H9 (cell line): ENCODE measurements at places on chromosomes 12 and 14. TPM values are rescaled to one million over a fixed set of nuclear protein-coding genes. Genes with fewer than 3 reads are reported as not detected.
A peak's percentile ranks its signal among the peaks of the same experiment; 100 is the strongest.

- no peak for DNase-seq
Measured at GRCh38 chr14:103818870-103819269, 28.5 kb downstream of the PPP1R13B start.

GRCh38 chr12:128191380-128191779 is 75.6 kb upstream of the TMEM132C start:
- DNase-seq: peak; percentile 49

RAD9B gene
- 0.22 TPM in 1 of 2 replicates, not detected in the other for total RNA-seq

GRCh38 chr12:31832740-31833729 is 104.2 kb upstream of the AMN1 start:
- no peak for DNase-seq

IAPP gene
- total RNA-seq: not detected in 2 replicates

DNA sequence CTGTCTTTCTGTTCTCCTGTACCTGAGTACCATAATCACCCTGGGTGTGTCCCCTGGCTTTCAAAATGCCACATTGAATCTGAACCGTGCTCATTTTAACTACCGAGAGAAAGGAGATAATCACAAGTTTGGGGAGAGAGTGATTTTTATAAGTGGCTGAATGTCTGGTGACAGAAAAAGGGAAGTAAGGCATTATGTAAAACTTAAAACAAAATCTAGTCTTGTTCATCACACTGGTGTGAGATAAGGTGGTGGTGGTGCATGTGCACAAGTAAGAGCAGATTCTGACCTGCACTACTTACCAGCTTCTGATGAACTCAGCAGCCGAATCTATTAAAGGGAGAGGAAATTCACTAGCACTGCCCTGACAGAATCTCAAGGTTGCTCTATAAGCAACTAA is 56.3 kb downstream of the SPPL3 start:
- no peak for DNase-seq

DNA sequence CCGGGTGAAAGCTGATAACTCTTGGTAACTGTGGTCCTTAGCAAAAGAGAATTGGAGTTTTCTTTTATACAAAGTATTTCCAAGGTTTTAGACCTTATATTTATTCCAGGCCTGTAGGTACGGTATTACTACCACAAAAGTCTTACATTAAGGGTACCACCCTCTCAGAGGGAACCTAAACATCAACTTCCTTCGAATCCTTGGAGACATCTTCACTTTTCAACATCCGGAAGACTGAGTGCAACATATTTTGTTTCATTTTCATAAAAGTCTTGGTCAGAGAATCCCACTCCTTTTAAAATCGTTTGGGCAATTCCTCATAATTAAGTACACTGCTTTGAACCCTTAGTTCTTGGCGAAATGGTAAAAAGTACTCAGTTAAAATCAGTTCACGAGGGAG is 1.2 kb downstream of the CNOT2 start:
- no peak for DNase-seq

- peak; percentile 33 for DNase-seq
Measured at GRCh38 chr14:67031920-67032774, 157.1 kb upstream of the GARIN2 start.

DNA sequence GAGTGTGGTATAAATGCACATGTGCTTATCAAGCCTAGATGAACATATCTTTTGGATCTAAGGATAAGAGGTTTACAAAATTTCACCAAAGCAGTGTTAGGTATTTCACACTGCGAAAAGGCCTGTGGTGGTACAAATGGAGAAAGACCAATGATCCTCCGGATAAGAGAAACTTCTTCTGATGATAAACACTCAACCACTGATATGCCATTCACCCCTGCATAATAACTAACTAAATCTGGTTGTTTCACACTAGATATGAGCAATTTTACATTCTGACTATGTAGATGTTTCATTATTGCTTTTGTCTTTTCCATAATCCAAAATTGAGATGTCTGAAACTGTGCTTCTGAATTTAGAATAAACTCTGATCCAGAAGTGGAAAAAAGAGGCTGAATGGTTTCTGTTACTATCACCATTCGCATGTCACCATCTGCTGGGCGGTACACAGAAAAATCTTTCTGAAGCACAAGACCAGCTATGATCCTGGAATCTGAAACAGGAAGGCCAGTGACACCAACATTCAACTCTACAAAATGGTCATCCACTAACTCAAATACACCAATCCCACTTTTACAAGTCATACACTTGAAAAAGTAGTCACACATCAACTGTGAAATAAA is 1.3 kb downstream of the BBS10 start:
- DNase-seq: no peak

DNA sequence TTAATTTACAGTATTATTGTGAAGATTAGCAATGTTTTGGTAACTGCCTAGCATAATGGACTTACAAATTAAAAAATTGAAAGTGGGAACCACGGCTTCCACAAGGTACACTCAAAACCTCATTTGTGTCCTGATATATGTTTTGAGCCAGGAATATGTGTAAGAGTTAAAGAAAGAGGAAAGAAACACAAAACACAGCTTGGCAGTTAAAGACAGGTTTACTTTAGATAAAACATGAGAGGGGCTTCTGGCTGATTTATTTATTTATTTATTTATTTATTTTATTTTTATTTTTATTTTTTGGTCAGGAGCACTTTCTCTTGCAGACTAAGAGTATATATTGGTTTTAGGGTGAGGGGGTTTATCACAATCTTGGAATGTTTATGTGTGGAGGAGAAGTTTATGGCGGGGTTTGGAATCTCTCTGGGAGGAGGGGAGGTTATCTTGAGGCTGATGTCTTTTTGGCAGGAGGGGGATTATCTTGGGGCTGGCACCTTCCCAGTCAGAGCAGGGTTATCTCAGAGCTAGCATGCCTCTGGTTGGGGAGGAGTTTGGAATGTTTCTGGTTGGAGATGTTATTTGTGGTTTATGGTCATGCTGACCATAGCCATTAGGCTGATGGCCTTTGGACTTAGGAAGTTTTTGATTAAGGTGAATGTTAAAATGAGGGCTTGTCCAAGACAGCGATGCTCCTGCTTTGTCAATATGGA is 436.7 kb downstream of the DAD1 start:
- DNase-seq: no peak
